ENCODE measurements at places on chromosomes 7 and 10. TPM values are rescaled to one million over a fixed set of nuclear protein-coding genes. Genes with fewer than 3 reads are reported as not detected.

- H3K4me1 ChIP-seq: peaks cover 88% of the 10 kb centered on the region
- no peak for DNase-seq
- H3K27me3 ChIP-seq: no peaks in the 10 kb centered on the region
- no peaks in the 10 kb centered on the region for H3K36me3 ChIP-seq
Observed at GRCh38 chr10:132555648-132556575, 18.3 kb downstream of the INPP5A start.

- no peak for DNase-seq
- no peak overlapping the region for H3K27ac ChIP-seq
- peaks cover under 1% of the 10 kb centered on the region for H3K4me1 ChIP-seq
- H3K4me3 ChIP-seq: no peak overlapping the region
- no peaks in the 10 kb centered on the region for H3K27me3 ChIP-seq
Observed at GRCh38 chr7:115116773-115117715, 195.2 kb downstream of the MDFIC start.

- no peak overlapping the region for H3K27ac ChIP-seq
- no peak overlapping the region for H3K4me3 ChIP-seq
- no peaks in the 10 kb centered on the region for H3K36me3 ChIP-seq
- no peaks in the 10 kb centered on the region for H3K27me3 ChIP-seq
- H3K4me1 ChIP-seq: peaks cover 11% of the 10 kb centered on the region
- DNase-seq: no peak
Observed at GRCh38 chr7:81064426-81064825, 145.6 kb upstream of the SEMA3C start.

Gene CPED1
- total RNA-seq: 28.1 TPM

Gene IPMK
- total RNA-seq: 4.2 TPM

GRCh38 chr10:102016416-102016815, 39.6 kb downstream of the ARMH3 start:
- no peak for DNase-seq
- no peak overlapping the region for H3K4me3 ChIP-seq
- no peaks in the 10 kb centered on the region for H3K4me1 ChIP-seq
- no peaks in the 10 kb centered on the region for H3K27me3 ChIP-seq
- no peak overlapping the region for H3K27ac ChIP-seq

DNA sequence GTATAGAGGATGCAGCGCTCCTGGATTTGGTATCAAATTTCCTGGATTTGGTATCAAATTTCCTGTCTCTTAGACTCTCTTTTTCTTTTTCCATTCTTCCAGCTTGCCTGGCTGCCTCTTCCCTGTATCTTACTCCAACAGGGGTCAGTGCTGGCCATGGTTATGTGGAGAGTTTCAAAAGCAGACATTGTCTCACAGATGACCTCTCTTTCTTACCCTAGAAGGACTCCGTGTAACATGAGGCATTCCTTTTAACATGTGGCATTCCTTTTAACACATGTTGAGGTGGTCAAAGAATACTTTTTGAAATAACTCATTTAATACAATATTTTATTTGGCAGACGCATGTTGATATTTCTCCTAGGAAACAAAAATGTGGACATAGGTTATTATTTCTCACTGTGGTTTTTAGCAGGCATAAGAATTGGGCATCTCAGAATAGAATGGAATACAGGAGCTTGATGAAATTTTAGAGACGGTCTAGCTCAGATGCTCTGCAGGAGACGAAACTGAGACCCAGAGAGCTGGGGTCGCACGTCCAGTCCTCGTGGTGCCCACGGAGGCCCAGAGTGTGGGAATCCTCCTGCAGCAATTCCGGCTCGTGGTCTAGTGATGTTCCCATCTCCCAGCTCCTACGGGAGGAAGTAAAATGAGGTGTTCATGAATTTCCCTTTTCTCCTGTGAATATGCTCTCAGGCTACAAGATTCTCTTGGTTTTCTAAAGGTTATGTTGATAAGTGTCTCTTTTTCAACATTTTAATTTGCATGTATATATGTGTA, 59.6 kb upstream of the PITRM1 start:
- H3K27me3 ChIP-seq: no peaks in the 10 kb centered on the region
- H3K36me3 ChIP-seq: no peaks in the 10 kb centered on the region
- no peak overlapping the region for H3K4me3 ChIP-seq

GRCh38 chr7:19537942-19538401, 170.9 kb downstream of the POLR1F start:
- peak overlapping the region; percentile 6 for H3K4me3 ChIP-seq
- no peaks in the 10 kb centered on the region for H3K36me3 ChIP-seq
- H3K27me3 ChIP-seq: no peaks in the 10 kb centered on the region
- peaks cover 4% of the 10 kb centered on the region for H3K4me1 ChIP-seq
- H3K27ac ChIP-seq: peak overlapping the region; percentile 13

DNA sequence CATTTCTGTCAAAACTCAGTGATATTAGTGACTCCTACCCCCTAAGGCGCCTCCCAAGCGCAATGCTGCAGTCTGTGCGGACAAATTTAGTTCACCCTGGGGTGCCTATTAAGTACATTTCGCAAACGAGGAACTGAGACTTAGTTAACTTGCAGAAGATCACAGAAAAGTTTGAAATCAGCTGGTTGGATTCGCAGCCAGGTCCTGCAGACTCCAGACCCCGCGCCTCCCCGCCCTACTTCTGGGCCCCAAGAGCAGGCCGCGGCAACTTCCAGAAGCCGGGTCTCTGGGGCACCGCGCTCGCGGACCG, 588 bp downstream of the CYREN start:
- peaks cover 4% of the 10 kb centered on the region for H3K27me3 ChIP-seq
- peak overlapping the region; percentile 96 for H3K27ac ChIP-seq
- H3K4me1 ChIP-seq: peaks cover 65% of the 10 kb centered on the region
- H3K36me3 ChIP-seq: peaks cover 4% of the 10 kb centered on the region

- no peaks in the 10 kb centered on the region for H3K36me3 ChIP-seq
- no peak overlapping the region for H3K4me3 ChIP-seq
- DNase-seq: no peak
- no peaks in the 10 kb centered on the region for H3K27me3 ChIP-seq
- H3K27ac ChIP-seq: no peak overlapping the region
Observed at GRCh38 chr7:129341816-129342806, 92.1 kb upstream of the STRIP2 start.

GRCh38 chr7:124783271-124783670, 17.7 kb upstream of the GPR37 start:
- no peak overlapping the region for H3K4me3 ChIP-seq
- H3K27me3 ChIP-seq: no peaks in the 10 kb centered on the region
- peaks cover 5% of the 10 kb centered on the region for H3K4me1 ChIP-seq
- no peak overlapping the region for H3K27ac ChIP-seq

Gene PPIF
- 19.5 TPM for total RNA-seq

- no peaks in the 10 kb centered on the region for H3K27me3 ChIP-seq
- no peak overlapping the region for H3K4me3 ChIP-seq
- DNase-seq: no peak
- H3K36me3 ChIP-seq: no peaks in the 10 kb centered on the region
- no peak overlapping the region for H3K27ac ChIP-seq
- H3K4me1 ChIP-seq: no peaks in the 10 kb centered on the region
Observed at GRCh38 chr10:61470740-61471139, 17.6 kb upstream of the TMEM26 start.

DNA sequence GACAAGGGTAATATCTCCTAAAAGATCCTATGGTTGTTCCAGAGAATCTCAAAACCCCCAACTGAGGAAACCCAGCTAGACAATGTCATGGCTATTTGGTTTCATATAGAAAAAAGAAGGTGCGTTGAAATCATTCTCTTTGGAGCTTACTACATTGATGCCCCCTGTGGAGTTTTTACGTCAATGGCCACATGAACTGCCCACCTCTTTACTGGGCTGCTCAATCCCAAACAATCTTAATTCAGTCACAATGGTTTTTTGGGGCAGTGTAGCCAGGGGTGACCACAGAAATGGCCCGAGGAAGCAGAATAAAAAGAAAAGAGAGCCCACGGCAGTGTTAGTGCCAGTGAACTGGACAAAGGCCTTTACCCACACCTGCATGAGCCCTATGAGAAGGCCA, 7.8 kb downstream of the RBP4 start:
- no peaks in the 10 kb centered on the region for H3K4me1 ChIP-seq
- DNase-seq: no peak
- no peaks in the 10 kb centered on the region for H3K27me3 ChIP-seq

GRCh38 chr7:100132697-100133151, 6.0 kb downstream of the MBLAC1 start:
- peaks cover 23% of the 10 kb centered on the region for H3K4me1 ChIP-seq
- H3K27ac ChIP-seq: no peak overlapping the region
- H3K36me3 ChIP-seq: no peaks in the 10 kb centered on the region
- H3K4me3 ChIP-seq: no peak overlapping the region
- H3K27me3 ChIP-seq: no peaks in the 10 kb centered on the region
- no peak for DNase-seq

- no peak overlapping the region for H3K27ac ChIP-seq
- no peak for DNase-seq
- H3K4me1 ChIP-seq: no peaks in the 10 kb centered on the region
- no peaks in the 10 kb centered on the region for H3K36me3 ChIP-seq
Observed at GRCh38 chr10:55224007-55224781, 423.2 kb upstream of the PCDH15 start.

- DNase-seq: no peak
- H3K36me3 ChIP-seq: no peaks in the 10 kb centered on the region
- H3K27me3 ChIP-seq: no peaks in the 10 kb centered on the region
- H3K4me1 ChIP-seq: peaks cover 31% of the 10 kb centered on the region
Observed at GRCh38 chr7:81004098-81004497, 85.2 kb upstream of the SEMA3C start.

GRCh38 chr10:102743078-102743587, 615 bp upstream of the WBP1L start:
- peak overlapping the region; percentile 78 for H3K4me3 ChIP-seq
- no peaks in the 10 kb centered on the region for H3K27me3 ChIP-seq
- DNase-seq: no peak
- H3K4me1 ChIP-seq: peaks cover 33% of the 10 kb centered on the region
- no peaks in the 10 kb centered on the region for H3K36me3 ChIP-seq

Gene PAOX
- 14.4 TPM for total RNA-seq

DNA sequence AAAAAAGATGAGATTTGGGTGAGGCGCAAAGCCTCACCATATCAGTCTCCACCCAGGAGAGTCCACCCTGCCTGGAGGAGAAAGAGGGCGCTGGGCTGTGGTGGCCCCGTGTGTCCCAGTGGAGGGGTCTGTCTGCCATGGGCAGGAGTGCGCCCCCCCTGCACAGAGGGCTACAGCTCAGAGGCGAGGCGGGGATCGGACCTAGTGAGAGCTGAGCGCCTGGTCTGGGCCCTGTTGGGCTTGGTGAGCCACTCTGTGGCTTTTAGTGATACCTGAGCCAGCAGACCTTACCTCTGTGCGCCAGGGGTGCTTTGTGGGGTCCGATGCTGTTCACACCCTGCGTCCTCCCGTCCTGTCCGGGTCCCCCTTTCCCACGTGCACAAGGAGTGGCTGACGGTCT, 25.9 kb upstream of the GNA12 start:
- peak overlapping the region; percentile 15 for H3K4me3 ChIP-seq
- peaks cover 4% of the 10 kb centered on the region for H3K27me3 ChIP-seq
- H3K36me3 ChIP-seq: no peaks in the 10 kb centered on the region
- H3K4me1 ChIP-seq: no peaks in the 10 kb centered on the region

DNA sequence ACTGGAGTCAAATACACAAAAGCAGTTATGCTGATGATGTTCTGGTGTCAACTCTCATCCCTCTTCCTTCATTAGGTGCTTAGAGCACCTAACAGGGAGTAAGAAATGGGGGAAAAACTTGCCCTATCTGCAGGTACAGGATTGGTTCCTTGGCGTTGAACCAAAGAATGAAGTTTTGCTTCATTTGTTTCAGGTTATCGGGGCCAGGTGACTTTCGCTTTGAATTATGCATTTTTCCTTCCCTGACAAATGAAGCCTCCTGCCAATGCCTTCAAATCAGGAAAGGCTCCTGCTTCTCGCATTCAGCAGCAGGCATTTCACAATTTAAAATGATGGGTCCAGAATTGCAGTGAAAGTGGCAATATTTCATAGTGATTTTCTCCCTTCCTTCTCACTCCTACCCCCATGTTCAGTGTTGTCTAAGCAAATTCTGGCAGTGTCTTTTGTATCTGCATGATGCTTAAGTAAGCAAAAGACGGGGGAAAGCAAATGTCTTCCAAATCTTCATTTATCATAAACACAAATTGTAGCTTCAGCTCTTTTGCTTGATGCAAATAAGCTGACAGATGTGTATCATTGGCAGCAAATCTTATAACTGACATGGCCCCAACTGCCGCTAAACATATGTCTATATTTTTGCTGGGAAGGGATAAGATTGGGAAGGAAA, 29.4 kb downstream of the DNAJB9 start:
- no peaks in the 10 kb centered on the region for H3K36me3 ChIP-seq
- H3K27ac ChIP-seq: no peak overlapping the region
- no peak for DNase-seq
- H3K27me3 ChIP-seq: no peaks in the 10 kb centered on the region

- no peaks in the 10 kb centered on the region for H3K27me3 ChIP-seq
- no peak overlapping the region for H3K4me3 ChIP-seq
- DNase-seq: no peak
- peaks cover 98% of the 10 kb centered on the region for H3K4me1 ChIP-seq
- no peaks in the 10 kb centered on the region for H3K36me3 ChIP-seq
Observed at GRCh38 chr10:69472544-69472943, 21.3 kb downstream of the TSPAN15 start.

DNA sequence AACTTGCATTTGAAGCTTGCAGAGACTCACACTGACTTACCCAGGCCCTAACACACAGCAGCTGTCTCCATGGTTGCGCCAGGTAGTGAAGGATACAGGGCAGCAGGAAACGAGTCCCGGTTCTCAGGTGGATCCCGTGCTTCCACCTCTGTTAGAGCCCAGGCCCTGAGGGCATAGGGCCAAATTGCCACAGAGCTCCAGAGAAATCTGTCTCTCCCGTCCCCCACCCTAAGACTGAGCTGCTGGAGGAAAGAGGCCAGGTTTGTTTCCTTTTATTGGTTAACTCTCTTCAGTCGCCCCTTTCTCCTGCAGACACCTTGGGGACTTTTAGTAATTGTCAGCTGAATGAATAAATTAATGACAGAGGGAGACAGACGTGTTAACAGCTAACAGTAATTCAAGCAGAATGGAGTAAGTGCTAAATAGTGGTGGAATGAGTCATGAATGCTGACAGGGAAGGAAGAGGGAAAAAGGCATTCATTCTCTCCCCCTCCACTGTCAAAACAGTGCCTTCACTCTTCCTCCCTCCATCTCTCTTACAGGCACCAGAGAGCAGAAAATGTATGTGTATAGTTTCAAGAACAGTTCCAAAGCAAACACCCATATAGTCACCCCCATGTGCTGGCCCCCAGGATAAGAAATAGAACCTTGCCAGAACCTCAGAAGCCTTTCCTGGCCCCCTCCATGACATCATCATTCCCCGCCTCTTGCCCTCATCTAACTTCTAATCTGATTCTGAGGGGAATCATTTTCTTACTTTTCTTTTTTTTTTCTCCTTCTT, 16.8 kb upstream of the DLG5 start:
- no peaks in the 10 kb centered on the region for H3K27me3 ChIP-seq
- DNase-seq: no peak
- no peak overlapping the region for H3K4me3 ChIP-seq
- no peaks in the 10 kb centered on the region for H3K36me3 ChIP-seq

DNA sequence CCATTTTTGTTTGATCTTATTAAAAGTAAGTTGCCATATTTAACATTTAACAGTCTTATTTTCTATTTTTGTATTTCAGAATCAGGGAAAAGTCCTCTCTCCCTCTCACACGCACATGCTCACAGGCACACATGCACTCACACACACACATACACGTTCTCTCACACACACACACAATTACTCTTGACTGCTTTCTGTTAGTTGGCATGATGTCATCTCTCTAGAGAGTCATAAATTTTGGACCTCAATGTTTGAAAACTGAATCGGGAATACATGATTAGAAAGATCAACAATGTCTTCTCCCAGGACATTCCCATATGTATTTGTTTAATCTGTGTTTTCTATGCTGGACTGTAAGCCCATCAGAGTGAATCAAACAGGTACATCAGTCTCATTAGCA, 165.7 kb upstream of the AHR start:
- no peak overlapping the region for H3K27ac ChIP-seq
- no peaks in the 10 kb centered on the region for H3K36me3 ChIP-seq
- H3K27me3 ChIP-seq: no peaks in the 10 kb centered on the region
- no peak for DNase-seq
